ENCODE measurements at places on chromosomes 12 and 14. TPM values are rescaled to one million over a fixed set of nuclear protein-coding genes. Genes with fewer than 3 reads are reported as not detected.

DNA sequence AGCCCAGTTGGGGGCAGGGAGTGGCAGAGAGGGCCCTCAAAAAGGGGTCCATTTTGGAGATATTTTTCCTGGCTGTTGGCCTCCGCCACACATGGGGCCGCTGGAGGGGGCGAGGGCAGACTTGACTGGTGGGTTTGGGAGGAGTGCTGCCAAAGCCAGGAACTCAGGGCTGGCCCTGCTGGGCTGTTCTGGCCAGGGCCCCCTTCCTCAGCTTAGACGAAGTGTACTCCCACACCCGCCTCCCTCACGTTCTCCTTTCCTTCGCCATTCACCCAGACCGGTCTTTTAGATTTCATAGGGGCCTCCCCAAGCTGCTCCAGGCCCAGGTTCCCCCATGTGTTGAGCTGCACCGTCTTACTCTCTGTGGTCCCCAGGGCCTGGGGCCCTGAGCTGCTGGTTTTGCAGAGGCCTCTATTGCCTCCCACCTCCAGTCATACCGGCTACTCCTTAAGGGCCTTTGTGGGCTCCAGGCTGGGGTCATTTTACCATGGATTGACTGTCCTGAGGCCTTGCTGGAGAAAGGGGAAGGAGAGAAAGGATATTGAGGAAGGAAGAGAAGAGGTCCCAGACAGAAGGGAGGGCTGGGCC lies 1.3 kb downstream of the KRT7 start:
- H3K27ac ChIP-seq = no peak overlapping the region
- H3K4me3 ChIP-seq = no peak overlapping the region
- no peak for DNase-seq
- H3K36me3 ChIP-seq = no peaks in the 10 kb centered on the region

DNA sequence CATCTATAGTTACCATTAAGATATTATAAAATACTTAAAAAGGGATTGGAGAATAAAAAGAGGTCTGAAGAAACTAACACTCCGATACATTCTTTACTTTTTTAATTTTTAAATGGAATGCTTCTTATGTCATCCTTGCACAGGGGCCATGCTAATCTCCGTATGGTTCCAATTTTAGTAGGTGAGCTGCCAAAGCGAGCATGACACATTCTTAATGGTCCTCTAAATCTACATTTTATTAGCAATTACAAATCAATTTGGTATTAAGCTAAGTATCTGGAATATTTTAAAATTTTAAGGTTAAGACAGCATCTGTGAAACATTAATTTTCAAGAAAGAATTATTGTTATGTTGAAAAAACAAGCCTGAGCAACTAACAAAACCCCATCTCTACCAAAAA lies 6.2 kb upstream of the ARID4A start:
- no peak overlapping the region for H3K27ac ChIP-seq
- no peak for DNase-seq
- H3K4me1 ChIP-seq = peaks cover 6% of the 10 kb centered on the region
- H3K4me3 ChIP-seq = no peak overlapping the region
- H3K36me3 ChIP-seq = no peaks in the 10 kb centered on the region
- no peaks in the 10 kb centered on the region for H3K27me3 ChIP-seq

DNA sequence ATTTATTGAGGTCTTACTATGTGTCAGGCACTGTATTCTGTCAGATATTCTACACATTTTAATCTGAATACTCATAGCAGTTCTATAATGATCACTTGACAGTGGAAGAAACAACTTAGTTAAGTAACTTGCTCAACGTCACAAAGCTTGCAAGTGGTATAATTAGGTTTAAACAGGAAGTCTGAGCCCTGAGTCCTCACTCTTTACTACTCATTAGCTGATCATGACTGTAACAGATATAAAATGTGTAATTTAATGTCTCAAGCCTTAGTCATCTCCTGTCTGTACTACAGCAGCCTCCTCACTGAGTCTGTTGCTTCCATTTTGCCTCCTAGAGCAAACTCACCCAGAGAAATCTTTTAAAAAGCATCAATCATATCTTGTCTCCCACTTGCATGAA lies 38.9 kb downstream of the PPP4R4 start:
- H3K4me3 ChIP-seq = no peak overlapping the region
- no peaks in the 10 kb centered on the region for H3K36me3 ChIP-seq
- no peaks in the 10 kb centered on the region for H3K4me1 ChIP-seq
- H3K27ac ChIP-seq = no peak overlapping the region

DNA sequence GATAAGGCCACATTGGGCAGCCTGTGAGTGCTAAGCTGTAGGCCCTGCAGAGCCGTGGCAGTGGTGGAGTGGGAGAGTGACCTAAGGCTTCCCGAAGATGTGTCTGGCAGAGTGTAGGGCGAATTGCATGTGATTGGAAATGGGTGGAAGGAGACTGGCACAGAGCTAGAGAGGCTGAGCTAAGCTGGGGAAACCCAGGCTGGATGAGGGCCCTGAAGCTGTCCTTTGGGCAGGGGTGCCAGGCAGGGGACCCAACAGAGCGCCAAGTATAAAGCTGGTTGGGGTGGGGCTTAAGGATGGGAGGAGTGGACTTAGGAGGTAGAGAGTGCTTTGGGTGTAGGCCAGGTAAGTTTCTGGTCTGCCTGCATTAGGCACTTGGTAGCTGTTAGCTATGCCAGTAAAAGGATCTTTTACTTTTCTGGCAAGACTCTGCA lies 47.9 kb downstream of the WDR20 start:
- H3K36me3 ChIP-seq = no peaks in the 10 kb centered on the region
- DNase-seq = no peak
- no peaks in the 10 kb centered on the region for H3K27me3 ChIP-seq
- H3K4me3 ChIP-seq = no peak overlapping the region
- no peak overlapping the region for H3K27ac ChIP-seq

- H3K27me3 ChIP-seq = no peaks in the 10 kb centered on the region
- H3K4me3 ChIP-seq = no peak overlapping the region
- H3K36me3 ChIP-seq = no peaks in the 10 kb centered on the region
- no peaks in the 10 kb centered on the region for H3K4me1 ChIP-seq
- no peak overlapping the region for H3K27ac ChIP-seq
These were observed 34.6 kb downstream of the ABHD12B start for GRCh38 chr14:50906326-50907065.

DNA sequence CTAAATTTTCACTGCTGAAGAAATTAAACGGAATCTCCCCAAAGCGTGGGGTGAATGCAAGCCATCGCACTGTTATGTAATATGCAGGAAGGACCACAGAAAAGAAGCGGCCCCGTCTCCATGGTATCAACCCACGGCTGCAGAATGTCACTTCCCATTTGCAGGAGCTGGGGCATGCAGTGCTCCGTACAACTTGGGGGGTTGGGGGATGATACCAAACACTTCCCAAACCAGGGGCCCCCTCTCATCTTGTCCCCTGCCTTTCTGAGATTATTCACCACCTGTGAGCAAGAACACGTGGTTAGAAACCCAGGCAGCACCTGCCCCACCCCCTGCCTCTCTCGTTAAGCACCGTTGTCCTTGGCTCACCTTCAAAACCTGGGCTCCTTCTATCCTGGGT lies 505.1 kb upstream of the TMEM132C start:
- no peaks in the 10 kb centered on the region for H3K27me3 ChIP-seq
- H3K4me3 ChIP-seq = no peak overlapping the region
- H3K36me3 ChIP-seq = no peaks in the 10 kb centered on the region
- no peaks in the 10 kb centered on the region for H3K4me1 ChIP-seq
- no peak for DNase-seq

DNA sequence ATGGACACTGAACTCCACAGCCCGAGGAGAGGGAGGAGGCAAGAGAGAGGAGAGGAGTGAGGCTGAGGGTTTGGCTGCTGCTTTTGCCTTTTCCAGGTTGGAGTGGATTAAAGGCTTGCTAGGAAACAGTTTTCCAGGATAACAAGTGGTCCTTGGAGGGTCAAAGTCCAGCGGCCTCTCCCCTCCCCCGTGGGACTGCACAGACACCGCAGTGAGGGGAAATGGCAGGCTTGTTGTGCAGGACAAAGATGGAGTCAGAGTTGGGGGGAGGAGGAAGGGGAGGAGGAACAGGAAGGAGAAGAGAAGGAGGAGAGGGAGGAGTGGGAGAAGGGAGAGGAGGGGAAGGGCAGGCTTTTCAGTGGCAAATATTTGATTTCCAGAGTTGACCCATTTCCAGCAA lies 245.5 kb downstream of the RBM19 start:
- no peak overlapping the region for H3K27ac ChIP-seq
- peaks cover 9% of the 10 kb centered on the region for H3K4me1 ChIP-seq
- no peak overlapping the region for H3K4me3 ChIP-seq
- H3K36me3 ChIP-seq = no peaks in the 10 kb centered on the region
- no peak for DNase-seq

GRCh38 chr12:9702255-9702654 lies 30.6 kb downstream of the CLECL1 start:
- no peak overlapping the region for H3K4me3 ChIP-seq
- no peaks in the 10 kb centered on the region for H3K36me3 ChIP-seq
- H3K4me1 ChIP-seq = peaks cover 5% of the 10 kb centered on the region
- H3K27me3 ChIP-seq = no peaks in the 10 kb centered on the region

- no peak overlapping the region for H3K4me3 ChIP-seq
- H3K27me3 ChIP-seq = no peaks in the 10 kb centered on the region
- H3K4me1 ChIP-seq = no peaks in the 10 kb centered on the region
These were observed 411.9 kb downstream of the FUT8 start for GRCh38 chr14:65824285-65824977.

GRCh38 chr12:16670456-16671050 lies 64.6 kb upstream of the LMO3 start:
- H3K36me3 ChIP-seq = no peaks in the 10 kb centered on the region
- no peaks in the 10 kb centered on the region for H3K4me1 ChIP-seq
- DNase-seq = no peak
- H3K27me3 ChIP-seq = no peaks in the 10 kb centered on the region
- H3K4me3 ChIP-seq = no peak overlapping the region

- no peaks in the 10 kb centered on the region for H3K27me3 ChIP-seq
- peaks cover 61% of the 10 kb centered on the region for H3K4me1 ChIP-seq
- no peaks in the 10 kb centered on the region for H3K36me3 ChIP-seq
- no peak for DNase-seq
- no peak overlapping the region for H3K4me3 ChIP-seq
These were observed 75.7 kb downstream of the PITPNM2 start for GRCh38 chr12:123075087-123075645.

DNA sequence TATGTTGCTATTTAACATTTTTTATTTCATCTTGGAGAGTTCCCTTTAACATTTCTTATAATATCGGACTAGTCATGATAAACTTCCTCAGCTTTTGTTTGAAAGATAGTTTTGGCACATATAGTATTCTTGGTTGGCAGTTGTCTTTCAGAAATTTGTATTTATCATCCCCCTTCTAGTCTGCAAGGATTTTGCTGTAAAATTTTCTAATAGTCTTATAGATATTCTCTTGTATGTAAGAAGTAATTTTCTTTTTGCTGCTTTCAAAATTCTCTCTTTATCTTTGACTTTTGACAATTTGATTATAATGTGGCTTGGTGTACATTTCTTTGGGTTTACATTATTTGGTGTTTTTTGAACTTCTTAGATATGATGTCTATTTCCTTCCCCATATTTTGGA lies 116.0 kb upstream of the AVPR1A start:
- H3K36me3 ChIP-seq = no peaks in the 10 kb centered on the region
- no peaks in the 10 kb centered on the region for H3K4me1 ChIP-seq
- DNase-seq = no peak
- H3K27ac ChIP-seq = no peak overlapping the region
- no peaks in the 10 kb centered on the region for H3K27me3 ChIP-seq

GRCh38 chr14:98773814-98774213 lies 498.2 kb downstream of the BCL11B start:
- no peaks in the 10 kb centered on the region for H3K27me3 ChIP-seq
- H3K36me3 ChIP-seq = no peaks in the 10 kb centered on the region
- no peak overlapping the region for H3K4me3 ChIP-seq
- no peak overlapping the region for H3K27ac ChIP-seq
- no peak for DNase-seq

GRCh38 chr14:100075681-100076080 lies 10.5 kb downstream of the EVL start:
- H3K27ac ChIP-seq = no peak overlapping the region
- H3K36me3 ChIP-seq = no peaks in the 10 kb centered on the region
- no peak for DNase-seq
- peaks cover 4% of the 10 kb centered on the region for H3K4me1 ChIP-seq
- no peak overlapping the region for H3K4me3 ChIP-seq

DNA sequence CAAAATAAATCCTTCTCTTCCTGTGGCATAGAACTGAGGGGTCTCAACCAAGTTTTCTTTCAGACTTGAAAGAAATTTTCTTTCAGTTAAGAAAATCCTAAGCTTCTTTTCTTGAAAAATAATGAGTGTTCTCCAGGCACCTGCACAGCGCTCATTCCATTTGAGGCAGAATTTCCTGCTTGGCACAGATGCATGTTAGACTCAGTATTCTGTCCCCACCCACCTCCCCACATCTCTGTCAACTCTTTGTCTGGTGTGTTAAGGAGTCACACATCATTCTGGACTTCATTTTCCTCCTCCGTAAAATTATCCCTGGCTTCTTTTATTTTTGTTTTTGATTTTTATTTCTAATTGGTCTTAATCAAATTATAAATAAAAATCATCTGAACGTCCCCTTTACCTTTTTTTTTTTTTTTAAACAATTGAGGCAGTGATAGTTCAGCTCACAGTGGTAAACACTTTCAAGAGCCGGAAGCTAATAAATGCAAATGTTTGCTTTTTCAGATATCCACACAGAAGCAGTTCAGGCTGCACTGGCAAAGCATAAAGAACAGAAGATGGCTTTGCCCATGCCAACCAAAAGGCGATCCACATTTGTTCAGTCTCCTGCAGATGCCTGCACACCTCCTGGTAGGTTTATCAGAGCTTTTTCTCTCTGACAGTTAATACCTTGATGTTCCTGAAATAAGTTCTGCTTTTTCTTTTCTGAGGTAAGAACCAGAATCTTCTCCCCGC lies 104.0 kb upstream of the ATF1 start:
- H3K4me3 ChIP-seq = no peak overlapping the region
- DNase-seq = no peak
- no peaks in the 10 kb centered on the region for H3K36me3 ChIP-seq
- H3K4me1 ChIP-seq = peaks cover 13% of the 10 kb centered on the region
- H3K27ac ChIP-seq = no peak overlapping the region

GRCh38 chr14:100370003-100370402 lies 46.9 kb downstream of the SLC25A47 start:
- H3K27me3 ChIP-seq = no peaks in the 10 kb centered on the region
- DNase-seq = no peak
- H3K36me3 ChIP-seq = no peaks in the 10 kb centered on the region
- no peak overlapping the region for H3K4me3 ChIP-seq
- H3K4me1 ChIP-seq = peaks cover 5% of the 10 kb centered on the region
- H3K27ac ChIP-seq = no peak overlapping the region

- no peaks in the 10 kb centered on the region for H3K27me3 ChIP-seq
- no peak overlapping the region for H3K4me3 ChIP-seq
- no peaks in the 10 kb centered on the region for H3K4me1 ChIP-seq
- H3K36me3 ChIP-seq = no peaks in the 10 kb centered on the region
These were observed 279.1 kb downstream of the BTG1 start for GRCh38 chr12:91866566-91866965.

RFX4 gene
- 86.4 TPM for total RNA-seq

CLEC6A gene
- not detected for total RNA-seq

HVCN1 gene
- total RNA-seq = 39.7 TPM

GRIP1 gene
- 12.0 TPM for total RNA-seq

FGD6 gene
- 13.6 TPM for total RNA-seq

GPRC5A gene
- total RNA-seq = 1.9 TPM

SERPINA4 gene
- total RNA-seq = 0.19 TPM
